ENCODE measurements at places on chromosomes 2 and 18.

- no peak for DNase-seq
Measured at GRCh38 chr2:195898505-195899191, 170.0 kb downstream of the DNAH7 start.

DNA sequence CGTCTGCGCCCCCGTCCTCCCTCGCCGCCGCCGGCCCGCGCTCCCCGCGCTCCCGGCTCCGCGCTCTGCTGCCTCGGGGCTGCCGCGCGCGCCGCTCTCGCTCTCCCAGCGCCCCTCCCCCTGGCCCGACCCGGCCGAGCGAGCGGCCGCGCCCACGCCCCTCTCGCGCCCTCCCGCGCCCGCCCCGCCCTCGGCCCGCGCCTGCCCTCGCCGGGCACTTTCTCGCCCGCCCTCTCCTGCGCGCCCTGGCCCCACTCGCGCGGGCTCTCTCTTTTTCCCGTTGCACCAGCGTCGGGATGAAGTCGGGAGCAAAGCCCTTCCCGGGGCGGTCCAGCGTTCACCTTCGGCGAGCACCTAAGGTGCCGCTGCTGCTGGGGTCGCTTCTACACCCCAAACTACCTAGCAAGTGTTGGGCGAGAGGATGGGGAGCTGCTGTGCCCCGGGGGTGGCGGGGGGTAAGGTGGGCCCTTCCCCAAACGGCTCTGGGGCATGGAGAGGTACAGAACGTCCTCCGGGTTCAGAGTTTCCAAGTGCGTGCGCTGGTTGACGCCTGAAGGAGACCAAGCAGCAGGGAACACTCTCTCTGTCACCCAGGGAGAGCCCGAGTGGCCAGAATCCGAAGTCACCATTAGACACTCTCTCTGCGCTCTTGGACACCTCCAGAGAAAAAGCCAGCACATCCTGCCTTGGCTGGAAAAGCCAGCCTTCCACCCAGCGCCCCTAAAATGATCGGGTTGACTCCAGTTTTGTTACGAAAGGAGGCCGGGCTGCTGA, at the start of gene COLEC12:
Gene COLEC12, minus strand, starts transcription at position 70 of the 774 bp plus-strand sequence. CDS start 187 bp downstream, outside the sequence.
- no peak for DNase-seq

- DNase-seq, result no peak
Measured at GRCh38 chr2:180334514-180334913, 327.4 kb upstream of the CWC22 start.

DNA sequence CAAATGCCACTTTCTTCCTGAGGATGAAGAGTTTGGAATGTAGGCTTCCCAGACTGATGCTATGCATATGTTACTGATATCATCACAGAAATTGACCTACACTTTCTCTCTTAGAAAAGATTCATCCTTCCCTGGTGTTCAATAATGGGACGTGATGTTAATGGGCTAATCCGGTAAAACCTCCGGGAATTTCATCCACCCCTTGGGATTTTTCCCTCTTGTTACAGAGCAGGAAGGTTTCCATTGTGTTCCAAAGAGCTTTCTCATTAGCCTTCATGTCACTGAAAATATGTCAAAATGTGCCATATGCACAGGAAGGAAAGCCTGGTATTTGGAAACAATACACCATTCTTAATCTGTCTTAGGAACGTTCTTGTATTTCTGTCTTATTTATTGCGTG, 20.7 kb downstream of the ALPK2 start:
- no peak for DNase-seq

GRCh38 chr2:220277445-220277975, 650.1 kb downstream of the SLC4A3 start:
- DNase-seq, result no peak

DNA sequence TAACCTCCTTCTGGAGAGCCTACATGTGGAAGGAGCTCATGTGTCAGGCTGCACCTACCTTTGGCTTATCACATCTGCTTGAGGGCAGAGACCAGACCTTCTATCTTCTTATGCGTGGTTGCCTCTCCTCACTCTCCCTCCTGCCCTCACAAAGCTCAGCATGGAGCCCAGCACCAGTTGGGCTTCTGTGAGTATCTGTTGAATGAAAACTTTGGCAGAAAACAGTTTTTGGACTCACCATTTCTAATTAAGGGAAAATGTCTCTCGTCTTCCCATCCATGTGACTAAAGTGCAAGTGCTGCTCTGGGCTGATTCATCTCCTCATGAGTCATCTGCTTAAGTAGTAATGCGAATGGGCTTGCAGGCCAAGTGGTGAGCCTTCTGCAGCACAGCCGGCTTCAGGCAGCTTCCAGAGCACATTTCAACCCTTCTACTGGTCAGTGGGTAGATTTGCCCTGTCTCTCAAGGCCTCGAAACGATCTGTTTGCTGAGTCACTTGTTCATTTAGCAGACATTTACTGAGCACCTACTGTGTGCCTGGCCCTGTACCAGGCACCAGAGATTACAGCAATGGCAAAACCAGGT, 102.6 kb downstream of the VSNL1 start:
- DNase-seq, result no peak

- no peak for DNase-seq
Measured at GRCh38 chr2:201972621-201973255, 60.9 kb upstream of the FZD7 start.

DNA sequence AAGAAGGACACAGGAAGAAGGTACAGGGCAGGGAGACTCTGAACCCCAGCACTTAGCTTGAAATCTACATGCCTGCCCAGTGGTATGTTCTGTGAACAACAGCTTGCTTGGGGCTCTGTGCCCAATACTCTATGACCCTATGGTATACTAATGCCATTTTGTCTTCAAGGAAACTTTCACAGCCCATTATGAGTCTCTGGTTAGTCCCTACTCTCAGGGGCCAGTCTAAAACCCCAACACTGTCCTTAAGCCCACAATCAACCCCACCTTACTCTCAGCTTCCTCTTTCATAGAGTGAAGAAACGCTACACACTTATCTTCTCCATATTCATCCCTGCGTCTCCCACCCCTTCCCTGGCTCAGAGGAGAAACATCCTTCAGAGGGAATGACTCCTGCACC, 16.0 kb downstream of the NEB start:
- no peak for DNase-seq

GRCh38 chr18:36460854-36461253, 163.3 kb downstream of the FHOD3 start:
- DNase-seq, result no peak

- DNase-seq, result no peak
Measured at GRCh38 chr2:191855382-191855781, 8.5 kb upstream of the CAVIN2 start.

DNA sequence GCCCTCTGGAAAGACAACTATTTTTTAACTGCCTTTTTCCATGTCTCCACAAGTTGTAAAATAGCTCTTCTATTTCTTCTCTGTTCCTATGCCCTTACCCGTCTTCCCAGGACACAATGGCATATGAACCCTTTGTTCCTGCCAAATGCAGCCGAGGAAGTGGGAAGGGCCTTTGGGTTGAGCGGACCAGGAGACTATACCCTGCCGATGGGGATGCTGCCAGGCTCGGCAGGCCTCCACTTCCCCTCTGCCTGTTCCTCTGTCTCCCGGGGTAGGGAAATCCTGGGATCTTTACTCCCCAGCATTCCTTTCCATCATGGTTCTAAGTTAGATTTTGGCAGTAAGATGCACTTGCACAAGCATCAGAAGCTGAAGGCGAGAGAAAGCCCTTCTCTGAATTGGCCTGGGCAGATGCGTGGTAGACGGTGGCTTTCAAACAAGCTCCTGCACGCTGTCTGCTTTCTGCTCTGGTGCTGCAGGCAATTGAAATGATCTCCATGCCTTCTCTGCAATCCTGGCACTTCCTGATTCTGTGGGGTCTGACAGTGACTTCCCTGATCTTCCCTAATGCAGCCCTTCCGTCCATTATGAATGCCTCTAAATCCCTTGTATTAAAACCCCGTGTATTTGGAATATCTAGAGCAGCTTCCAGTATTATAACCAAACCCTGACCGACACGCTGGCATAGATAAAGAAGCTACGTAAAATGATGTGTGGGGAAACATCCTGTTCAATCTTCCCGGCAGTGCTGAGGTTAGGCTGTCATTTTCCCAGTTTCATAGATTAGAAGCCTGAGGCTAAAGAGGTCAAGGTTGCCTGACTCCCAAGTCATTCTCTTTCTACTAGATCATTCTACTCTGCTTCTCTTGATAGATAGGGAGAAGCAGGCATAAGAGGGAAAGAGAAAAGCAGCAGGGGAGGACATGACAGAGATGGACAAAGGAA, 69.8 kb downstream of the MCFD2 start:
- DNase-seq, result no peak

- DNase-seq, result no peak
Measured at GRCh38 chr2:38750011-38750890, 910 bp downstream of the SRSF7 start.

DNA sequence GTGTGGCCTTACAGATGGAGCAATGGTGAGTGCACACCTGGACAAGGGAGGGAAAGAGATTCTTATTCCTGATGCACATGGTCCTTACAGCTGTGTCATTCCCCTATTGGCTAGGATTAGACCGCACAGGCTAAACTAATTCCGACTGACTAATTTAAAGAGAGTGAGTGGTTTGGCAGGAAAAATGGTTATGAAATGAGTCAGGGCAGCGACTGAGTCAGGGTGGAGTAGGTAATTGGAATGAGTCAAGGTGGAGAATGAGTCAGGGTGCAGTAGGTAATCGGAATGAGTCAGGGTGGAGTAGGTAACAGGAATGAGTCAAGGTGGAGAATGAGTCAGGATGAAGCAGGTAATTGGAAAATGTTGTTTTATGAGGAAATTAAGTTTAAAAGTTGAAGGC, 1353.7 kb upstream of the LRRTM1 start:
- no peak for DNase-seq

- no peak for DNase-seq
Measured at GRCh38 chr2:118803012-118803411, 44.4 kb downstream of the EN1 start.

DNA sequence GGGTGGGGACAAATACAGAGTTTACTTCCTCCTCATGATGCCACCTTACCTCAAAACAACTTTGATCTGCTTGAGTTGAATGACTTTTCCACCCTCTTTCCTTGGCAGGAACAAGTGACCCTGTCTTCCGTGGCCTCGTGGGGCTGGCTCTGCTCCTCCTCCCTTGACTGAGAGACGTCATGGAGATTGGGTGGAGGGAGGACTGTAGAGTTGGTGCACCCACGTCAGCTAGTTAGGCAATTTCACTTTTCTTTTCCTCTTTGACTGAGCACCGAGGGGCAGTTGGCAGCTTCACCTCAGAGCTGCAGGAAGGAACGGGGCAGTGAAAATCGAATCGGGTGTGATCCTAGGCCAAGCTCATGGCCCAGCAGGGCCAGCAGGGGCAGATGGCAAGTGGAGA, at the start of gene SP140:
Gene SP140, plus strand, starts transcription at position 251 of the 400 bp plus-strand sequence. Its CDS starts 109 bp downstream, at position 360.
- peak; percentile 82 for DNase-seq

GRCh38 chr2:96945014-96945413, 41.4 kb downstream of the FAM178B start:
- DNase-seq, result no peak

- no peak for DNase-seq
Measured at GRCh38 chr18:13207294-13207693, 11.3 kb upstream of the LDLRAD4 start.

DNA sequence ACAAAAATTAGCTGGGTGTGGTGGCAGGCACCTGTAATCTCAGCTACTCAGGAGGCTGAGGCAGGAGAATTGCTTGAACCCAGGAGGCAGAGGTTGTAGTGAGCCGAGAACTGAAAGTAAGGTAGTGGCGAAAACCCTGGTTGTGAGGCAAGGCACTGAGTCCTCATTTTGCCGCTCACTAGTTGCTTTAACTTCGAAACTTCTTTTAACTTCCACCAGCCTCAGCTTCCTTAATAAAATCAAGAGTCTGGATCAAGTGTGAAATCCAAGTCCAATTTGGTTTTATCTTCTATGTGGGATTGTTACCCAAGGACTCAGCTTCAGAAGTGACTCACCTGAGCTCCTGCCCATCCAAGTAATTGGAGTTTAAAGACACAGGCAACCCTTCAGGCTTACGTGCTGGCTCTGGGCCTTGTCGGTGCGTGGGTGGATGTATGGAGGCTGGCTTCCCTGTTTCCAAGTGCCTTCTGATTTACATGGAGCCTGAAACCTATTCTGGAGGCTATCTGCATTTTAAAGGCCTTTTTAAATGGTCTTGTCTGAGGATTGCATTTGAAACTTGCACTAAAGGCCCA, 374.2 kb upstream of the ID2 start:
- DNase-seq, result no peak

GRCh38 chr2:220221992-220222391, 594.6 kb downstream of the SLC4A3 start:
- no peak for DNase-seq

GRCh38 chr2:134161170-134161547, 92.7 kb upstream of the MGAT5 start:
- no peak for DNase-seq

DNA sequence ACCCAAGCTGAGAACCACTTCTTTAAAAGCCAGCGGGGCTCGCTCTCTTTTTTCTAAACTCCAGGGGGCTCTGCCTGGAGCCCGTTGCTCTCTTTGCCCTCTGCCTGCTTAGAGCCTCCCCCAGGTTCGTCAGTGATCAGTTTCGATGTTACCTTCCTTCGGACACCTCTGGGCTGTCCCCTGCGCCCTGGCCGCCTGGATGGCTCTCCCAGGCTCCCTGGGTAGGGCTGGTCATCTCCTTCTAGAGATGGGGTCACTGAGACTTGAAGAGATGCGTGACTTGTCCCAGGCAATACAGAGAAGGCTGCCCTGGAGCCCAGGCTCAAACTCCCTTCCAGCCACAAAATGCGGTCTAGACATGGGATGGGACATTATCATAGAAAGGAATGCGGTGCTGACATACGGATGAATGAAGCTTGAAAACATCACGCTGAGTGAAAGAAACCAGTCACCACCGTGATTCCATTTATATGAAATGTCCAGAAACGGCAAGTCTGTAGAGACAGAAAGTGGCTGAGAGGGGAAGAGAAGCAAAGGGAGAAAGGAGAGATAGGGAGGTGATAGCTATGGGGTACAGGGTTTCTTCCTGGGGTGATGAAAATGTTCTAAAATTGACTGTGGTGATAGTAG, 14.6 kb downstream of the KCNF1 start:
- no peak for DNase-seq

GRCh38 chr2:105919826-105920225, 175.1 kb downstream of the NCK2 start:
- peak; percentile 24 for DNase-seq

DNA sequence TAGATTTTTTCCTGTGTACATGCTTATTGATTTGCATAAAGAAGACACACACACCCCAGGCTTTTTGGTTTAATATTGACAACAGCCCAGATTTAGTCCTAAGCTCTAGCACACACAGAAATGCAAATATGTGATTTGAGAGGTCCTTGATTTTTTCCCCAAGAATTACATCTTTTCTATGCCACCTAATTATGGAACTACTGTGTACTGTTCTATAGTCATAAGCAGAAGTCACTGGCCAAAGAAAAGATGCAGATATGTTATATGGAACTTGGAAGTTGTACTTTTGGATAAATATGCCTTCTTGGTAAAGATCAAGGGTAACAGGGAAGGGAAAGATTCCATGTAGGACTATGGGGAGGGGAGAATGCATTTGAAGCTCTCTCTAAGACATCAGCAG, 105.6 kb downstream of the SETBP1 start:
- no peak for DNase-seq

GRCh38 chr2:121359716-121360565, 74.9 kb upstream of the TFCP2L1 start:
- DNase-seq, result no peak

- no peak for DNase-seq
Measured at GRCh38 chr18:45057955-45058600, 377.4 kb downstream of the SETBP1 start.
